ENCODE measurements at places on chromosomes 5 and 9.
A peak's percentile ranks its signal among the peaks of the same experiment; 100 is the strongest.

GRCh38 chr5:149888280-149888679 lies 56.3 kb downstream of the PDE6A start:
- DNase-seq, result no peak

GRCh38 chr9:134517069-134517680 lies 124.4 kb upstream of the COL5A1 start:
- no peak for DNase-seq

DNA sequence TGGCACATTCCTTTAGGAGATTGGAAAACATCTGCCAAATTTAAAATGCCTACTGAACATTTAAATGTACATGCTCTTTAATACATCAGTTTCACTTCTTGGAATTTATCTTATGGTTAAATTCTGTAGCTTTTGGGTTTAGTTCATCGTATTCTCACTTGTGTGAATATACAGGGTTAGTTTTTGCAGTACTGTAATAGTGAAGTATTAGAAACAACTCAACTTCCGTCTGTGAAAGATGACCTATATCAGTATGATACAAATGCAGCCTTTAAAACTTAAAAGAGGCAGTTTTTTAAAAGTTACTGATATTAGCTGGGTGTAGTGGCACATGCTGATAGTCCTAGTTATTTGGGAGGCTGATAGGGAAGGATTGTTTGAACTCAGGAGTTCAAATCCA lies 57.2 kb downstream of the CDC42SE2 start:
- no peak for DNase-seq

- peak; percentile 97 for DNase-seq
These were observed 267.5 kb downstream of the ZSWIM6 start for GRCh38 chr5:61599370-61600122.

DNA sequence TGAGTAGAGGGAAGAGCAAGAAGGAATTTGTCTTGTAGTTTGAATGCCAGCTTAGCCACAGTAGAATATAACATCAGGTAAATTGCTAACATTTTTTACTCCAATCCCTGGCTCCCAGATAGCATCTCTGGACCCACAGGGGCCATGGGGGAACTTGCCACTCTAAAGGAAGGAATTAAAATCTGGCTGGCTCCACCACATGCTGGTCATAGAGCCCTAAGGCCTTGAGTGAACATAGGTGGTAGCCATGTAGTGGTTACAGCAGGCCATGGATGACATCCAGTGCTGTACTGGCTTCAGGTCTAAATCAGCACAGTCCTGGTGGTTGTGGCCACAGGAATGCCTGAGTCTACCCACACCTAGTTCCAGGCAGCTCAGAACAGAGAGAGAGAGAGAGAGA lies 109.9 kb upstream of the RGMB start:
- DNase-seq, result no peak

DNA sequence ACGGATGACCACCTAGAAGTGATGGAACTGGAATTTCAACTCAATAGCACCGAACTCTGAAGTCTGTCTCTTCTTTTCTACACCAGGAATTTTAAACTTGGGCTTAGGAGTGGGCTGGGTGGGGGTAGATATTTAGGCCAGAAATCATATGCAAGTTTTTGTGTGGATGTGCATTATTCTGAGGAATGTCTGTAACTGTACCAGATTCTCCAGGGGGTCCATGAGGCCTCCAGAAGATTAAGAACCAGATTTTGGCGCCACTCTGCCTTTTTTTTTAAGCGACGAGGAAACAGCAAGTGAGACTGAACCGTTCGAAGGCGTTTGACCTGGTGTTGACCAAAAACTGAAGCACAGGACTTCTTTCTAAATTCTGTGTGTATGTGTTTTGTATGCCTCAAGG lies 88.8 kb upstream of the TTC23L start:
- DNase-seq, result no peak

DNA sequence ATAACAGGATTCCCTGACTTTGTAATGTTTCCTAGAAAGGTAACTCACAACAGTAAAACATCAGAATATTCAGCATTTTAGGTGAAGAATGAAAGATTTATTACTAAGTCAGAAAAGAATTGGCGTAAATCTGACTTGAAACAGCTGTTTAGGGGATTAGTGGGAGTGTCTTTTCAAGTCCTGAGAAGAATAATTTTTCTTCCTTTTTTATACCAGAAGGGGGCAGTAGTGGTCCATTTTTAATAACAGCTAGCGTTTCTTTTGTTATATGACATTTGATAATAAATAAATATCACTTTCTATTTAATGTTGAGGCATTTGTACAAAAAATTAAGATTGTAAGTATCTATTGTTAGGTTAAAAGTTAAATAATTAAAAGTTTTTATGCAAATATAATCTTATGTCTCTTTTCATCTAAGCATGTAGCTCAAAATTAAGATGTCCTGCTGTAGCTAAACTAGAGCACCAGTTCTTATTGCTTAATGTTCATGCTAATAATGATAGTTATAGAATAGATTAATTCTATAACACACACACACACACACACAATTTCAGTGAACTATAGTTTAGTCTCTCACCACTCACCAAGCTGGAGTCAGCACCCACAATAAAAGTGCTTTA lies 258.7 kb upstream of the ARRDC3 start:
- no peak for DNase-seq

- DNase-seq, result no peak
These were observed 88.6 kb downstream of the GNAQ start for GRCh38 chr9:77943057-77943456.

- no peak for DNase-seq
These were observed 27.7 kb downstream of the WNK2 start for GRCh38 chr9:93211654-93212001.

GRCh38 chr5:50710838-50711237 lies 44.4 kb downstream of the PARP8 start:
- peak; percentile 65 for DNase-seq

- DNase-seq, result no peak
These were observed 921.5 kb downstream of the TLE4 start for GRCh38 chr9:80493258-80493657.

- DNase-seq, result no peak
These were observed 452.3 kb upstream of the PTGER4 start for GRCh38 chr5:40227366-40227765.

DNA sequence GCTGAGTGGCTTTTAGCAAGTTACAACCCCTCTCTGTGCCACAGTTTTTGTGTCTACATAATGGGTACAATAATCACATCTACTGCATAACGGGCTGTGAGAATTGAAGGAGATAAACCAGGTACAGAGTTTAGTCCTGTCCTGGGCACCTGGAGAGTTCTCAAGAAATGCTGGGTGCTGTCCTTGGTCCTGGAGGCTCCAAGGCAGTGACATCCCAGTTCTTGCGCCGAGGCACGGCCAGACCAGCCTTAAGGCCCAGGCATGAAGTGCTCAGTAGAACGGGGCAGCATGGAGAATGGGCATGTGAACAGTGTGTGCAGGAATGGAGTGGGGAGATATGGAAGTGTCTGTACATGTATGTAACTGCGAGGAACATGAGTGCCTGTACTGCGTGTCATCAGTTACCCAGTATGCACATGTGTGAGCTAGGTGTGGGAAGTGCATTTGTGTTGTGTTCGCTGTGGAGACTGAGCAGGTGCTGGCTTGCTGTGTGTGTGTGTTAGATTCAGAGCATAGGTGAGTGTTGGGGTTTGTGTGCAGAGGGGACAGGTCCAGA lies 6.3 kb upstream of the UNC5A start:
- peak; percentile 32 for DNase-seq

DNA sequence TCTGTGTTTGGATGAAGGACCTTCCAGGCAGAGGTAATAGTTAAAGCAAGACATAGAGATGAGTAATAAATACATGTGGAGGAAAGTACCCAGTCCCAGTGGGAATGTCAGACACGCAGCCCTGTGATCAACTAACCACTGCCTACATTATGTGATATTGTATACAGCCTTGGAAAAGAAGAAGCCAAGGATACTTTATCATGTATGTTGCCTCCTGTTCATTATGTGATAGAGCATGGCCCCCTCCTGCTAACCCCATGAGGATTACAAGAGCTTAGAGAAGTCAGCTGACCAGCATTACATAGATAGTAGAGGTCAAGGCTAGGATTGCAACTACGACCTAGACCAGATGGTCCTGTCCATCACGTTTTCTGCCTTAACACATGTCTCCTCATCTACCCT lies 497.0 kb upstream of the TNC start:
- no peak for DNase-seq

Measured in LNCaP clone FGC (cell line).